ENCODE measurements at places on chromosomes 12 and 14.

DNA sequence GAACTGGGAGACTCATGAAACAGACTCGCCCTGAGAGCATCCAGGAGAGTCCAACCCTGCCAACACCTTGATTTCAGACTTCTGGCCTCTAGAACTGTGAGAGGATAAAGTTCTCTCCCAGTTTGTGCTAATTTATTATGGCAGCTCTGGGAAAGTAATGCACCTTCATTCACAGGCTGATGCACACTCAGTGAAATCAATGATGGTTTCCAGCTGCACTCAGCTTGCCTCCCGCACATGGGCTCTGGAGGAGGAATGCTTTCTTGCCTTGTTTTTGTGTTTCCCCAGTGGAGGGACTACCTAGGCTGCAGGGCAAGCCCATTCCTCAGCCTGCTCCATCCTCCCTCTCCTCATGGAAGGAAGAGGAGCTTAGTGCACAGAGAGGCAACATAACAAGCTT, 45.7 kb downstream of the TMEM132C start:
- DNase-seq: no peak

- peak; percentile 76 for DNase-seq
These were observed 33.8 kb upstream of the FGD4 start for GRCh38 chr12:32365473-32366064.

DNA sequence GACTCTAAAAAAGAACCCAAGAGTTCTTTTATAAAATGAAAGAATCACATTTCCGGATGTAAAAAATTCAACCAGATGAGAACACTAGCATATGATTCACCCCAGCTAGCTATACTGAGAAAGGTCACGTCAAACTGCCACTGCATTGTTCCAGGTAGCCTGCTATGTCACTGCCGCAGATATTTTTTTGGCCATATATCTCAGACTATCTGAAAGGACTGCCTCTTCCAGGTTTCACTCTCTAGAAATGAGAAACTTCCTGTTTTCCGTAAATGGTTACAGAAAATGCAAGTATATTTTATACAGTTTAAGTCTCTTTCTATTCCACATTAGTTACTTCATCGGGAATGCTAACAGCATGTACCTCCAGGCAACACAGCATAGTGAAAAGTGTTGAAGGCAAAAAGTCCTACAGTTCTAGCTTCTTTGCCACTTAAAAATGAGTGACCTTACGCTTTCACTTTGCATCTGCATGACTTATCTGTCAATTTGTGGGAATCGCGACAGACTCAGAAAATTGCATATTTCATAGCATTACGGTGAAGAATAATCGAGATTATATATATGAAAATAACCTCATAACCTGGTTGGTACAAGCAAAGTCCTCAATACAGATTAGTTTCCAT, 105.2 kb downstream of the MED13L start:
- no peak for DNase-seq

DNA sequence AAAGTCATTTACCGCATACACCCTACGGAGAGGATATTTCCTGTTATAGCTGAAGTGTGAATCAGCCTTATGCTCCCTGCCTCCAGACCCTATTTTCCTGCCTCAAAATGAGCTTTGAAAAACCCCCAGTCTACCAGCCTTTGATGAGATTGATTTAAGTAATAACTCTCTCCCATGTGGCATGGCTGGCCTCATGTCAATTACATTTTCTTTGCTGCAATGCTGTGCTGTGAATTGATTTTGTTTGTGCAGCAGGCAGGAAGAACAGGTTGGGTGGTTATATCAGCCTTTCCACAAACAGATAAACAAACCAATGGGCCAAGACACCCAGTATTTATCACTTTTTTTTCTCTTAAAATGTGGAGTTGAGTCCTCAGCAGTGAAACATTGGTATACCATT, 1105.5 kb upstream of the TMEM132C start:
- no peak for DNase-seq

GRCh38 chr12:82966001-82966559, 279.4 kb downstream of the TMTC2 start:
- no peak for DNase-seq

- DNase-seq: no peak
These were observed 2.8 kb upstream of the KRAS start for GRCh38 chr12:25253371-25254068.

- peak; percentile 92 for DNase-seq
These were observed 10.1 kb upstream of the JDP2 start for GRCh38 chr14:75417674-75418073.

GRCh38 chr12:28217805-28218204, 27.5 kb downstream of the CCDC91 start:
- no peak for DNase-seq

- DNase-seq: peak; percentile 8
These were observed 41.7 kb downstream of the PPP2R5E start for GRCh38 chr14:63501429-63501828.

GRCh38 chr14:82447586-82447985, 913.9 kb upstream of the SEL1L start:
- DNase-seq: no peak

GRCh38 chr12:69383074-69383473, 23.5 kb downstream of the YEATS4 start:
- DNase-seq: no peak

- DNase-seq: no peak
These were observed 33.8 kb upstream of the COL2A1 start for GRCh38 chr12:48038085-48038484.

DNA sequence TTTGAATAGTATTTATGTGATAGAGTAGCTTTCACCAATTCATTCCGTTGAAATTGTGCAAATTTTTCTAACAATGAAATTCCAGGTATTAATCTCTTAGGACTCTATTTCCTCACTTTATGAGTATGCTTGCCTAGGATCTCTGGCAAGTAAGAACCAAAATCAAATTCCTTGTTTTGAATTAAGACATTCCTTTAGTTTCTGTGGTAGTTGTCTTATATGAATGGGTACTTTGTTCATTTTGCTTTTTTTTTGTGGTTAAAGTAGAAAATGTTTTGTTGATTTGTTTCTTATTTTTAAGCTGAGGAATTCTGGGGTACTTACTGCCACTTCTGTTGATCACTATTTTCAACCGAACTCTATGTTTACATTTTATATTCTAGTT, 59.8 kb downstream of the KITLG start:
- peak; percentile 68 for DNase-seq

DNA sequence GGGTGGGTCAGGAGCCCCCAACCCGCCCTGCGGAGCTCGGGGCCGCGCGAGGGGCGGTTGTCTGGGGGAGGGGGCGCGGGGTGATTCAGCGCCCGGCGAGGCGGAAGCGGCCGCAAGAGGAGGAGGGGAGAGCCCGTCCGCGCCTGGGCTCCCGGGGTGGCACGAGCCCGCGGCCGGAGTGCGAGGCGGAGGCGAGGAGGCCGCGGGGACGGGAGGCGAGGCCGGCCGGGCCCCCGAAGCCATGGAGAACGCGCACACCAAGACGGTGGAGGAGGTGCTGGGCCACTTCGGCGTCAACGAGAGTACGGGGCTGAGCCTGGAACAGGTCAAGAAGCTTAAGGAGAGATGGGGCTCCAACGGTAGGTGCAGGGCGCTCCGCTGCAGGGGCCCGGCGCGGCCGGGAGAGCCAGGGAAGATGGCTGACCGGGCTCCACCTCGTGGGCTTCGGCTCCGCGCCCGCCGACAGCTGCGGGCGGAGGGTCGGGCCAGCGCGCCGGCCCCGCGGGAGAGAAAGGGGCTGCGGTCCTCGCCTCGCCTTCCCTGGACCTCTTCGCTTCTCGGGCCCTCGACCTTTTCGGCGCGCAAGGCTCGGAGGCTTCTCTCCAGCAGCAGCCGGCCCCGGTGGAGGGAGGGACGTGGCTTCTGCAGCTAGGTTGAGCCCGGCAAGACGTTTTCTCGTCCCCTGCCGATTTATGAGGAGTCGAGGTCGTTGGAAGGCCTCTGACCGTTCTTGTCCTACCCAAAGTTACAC, 677 bp downstream of the ATP2A2 start:
- peak; percentile 36 for DNase-seq

DNA sequence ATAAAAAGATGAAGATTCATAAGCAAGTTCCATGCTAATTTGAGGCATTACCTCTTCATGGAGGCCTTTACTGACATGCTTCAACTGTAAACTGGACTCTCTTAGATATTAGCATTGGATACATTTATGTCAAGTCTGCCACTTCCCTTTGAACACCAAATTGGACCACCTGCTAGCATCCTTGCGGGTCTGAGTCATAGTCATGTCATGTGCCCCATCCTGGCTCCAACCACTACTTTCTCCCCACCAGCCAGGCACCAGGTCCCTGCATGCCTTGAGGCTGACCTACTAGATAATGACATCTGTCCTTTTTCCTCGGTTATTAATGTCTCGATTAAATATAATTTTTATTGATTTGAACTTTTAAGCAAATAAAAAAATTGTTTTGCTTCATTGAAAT, 32.9 kb upstream of the EEA1 start:
- no peak for DNase-seq

- DNase-seq: no peak
These were observed 785 bp upstream of the FAM181A start for GRCh38 chr14:93926245-93926872.

GRCh38 chr12:98149270-98149669, 366.1 kb upstream of the TMPO start:
- DNase-seq: no peak

DNA sequence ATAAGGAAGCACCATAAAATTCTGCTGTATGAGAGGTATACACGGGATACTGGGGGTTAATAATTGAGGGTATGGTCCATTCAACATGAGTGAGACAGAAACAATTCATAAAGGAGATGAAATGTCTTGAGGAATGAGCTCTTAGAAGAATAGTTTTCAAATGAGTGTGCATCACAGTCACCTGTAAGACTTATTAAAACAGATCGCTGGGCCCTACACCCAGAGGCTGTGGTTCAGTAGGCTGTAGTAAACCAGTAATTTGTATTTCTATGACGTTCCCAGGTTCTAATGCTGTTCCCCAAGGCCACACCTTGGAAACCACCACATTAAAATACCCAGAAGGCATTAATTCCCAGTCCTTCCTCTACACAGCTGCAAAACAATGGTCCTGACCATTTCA, 49.6 kb downstream of the CAND1 start:
- DNase-seq: no peak

DNA sequence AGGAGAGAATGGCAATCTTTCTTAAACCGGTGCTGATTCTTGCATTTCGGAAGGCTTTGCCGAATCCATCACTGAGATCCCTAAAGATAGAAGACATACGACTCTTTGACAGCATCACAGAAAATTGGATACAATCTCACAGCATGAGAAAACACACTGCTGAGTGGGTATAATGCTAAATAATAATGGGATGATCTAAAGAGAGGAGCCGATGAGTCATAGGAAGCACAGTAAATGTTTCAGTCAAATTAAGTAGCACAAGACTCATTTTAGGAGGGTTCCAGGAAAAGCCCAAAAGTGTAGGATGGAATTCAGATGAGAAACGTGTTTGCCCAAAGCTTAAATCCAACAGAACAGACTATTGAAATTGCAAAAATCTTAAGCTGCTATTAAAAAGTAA, 81.7 kb downstream of the CPNE8 start:
- peak; percentile 14 for DNase-seq

- DNase-seq: no peak
These were observed 29.6 kb upstream of the SPPL3 start for GRCh38 chr12:120933786-120934185.

- no peak for DNase-seq
These were observed 26.2 kb downstream of the COX16 start for GRCh38 chr14:70333289-70333688.

DNA sequence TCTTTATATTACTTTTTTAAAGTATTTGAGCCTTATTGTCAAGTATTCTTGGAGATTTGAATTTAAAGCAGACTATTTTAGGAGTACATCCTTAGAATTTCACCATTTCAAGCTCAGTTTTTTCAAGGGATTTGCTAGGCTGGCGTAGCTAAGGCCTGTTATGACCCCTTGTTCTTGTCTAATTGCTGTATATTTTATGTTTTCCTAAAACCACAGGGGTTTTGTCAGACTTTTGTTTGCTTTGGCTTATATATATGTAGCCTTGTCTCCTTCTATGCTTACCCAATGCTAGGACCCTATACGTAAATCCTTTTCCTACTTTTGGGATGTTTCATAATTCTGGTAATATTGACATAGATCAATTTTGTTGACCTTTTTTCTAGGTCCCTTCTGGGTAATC, 147.0 kb upstream of the SYT10 start:
- DNase-seq: no peak

- no peak for DNase-seq
These were observed 22.7 kb upstream of the TMPO start for GRCh38 chr12:98492580-98493140.

GRCh38 chr14:21852061-21852664, 178.5 kb upstream of the OR4E1 start:
- no peak for DNase-seq

GRCh38 chr12:24153079-24153478, 203.6 kb upstream of the SOX5 start:
- DNase-seq: no peak

GRCh38 chr14:80545935-80546854, 334.9 kb upstream of the DIO2 start:
- DNase-seq: no peak

- DNase-seq: no peak
These were observed 824 bp downstream of the OAS1 start for GRCh38 chr12:112907415-112908157.

DNA sequence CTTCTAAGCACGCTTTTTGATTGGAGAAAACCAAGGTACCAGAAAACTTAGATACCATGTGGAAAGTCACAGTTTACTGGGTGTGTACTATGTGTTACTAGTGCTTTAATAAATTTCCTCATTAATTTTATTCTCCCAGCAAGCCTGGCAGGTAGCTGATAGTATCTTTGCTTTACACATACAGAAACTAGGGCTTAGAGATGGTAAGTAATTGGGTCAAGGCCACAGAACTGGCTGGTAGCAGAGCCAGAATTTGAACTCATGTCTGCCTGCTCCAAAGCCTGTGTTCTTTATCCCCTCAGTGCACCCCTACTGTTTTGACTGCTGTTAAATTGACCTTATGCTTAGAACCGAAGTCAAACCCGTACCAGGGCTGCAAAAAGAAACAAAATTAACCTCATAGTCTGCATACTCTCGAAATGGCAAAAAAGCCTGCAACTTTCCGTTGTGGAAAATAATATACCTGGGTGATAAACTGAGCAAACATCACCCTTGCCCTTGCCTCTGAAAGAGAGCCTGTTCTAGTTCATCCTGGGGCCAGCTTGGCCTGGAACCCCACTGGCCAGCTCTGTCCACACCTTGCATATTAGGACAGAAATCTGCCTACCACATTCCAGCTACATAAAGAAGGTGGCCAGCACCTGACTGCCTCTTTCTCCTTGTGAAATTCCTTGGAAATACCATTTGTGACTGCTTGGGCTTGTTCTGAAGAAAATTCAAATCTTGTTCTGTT, 118.9 kb downstream of the ETV6 start:
- no peak for DNase-seq

GRCh38 chr12:131058700-131059099, 105.0 kb downstream of the ADGRD1 start:
- DNase-seq: no peak

GRCh38 chr12:19829100-19829853, 390.0 kb downstream of the AEBP2 start:
- DNase-seq: no peak

- peak; percentile 83 for DNase-seq
These were observed 14.8 kb downstream of the PROX2 start for GRCh38 chr14:74860899-74861733.

- no peak for DNase-seq
These were observed 81.6 kb upstream of the FAR2 start for GRCh38 chr12:29067430-29067829.

All from AG10803 (cell line).